ENCODE measurements at places on chromosomes 2 and 18. TPM values are rescaled to one million over a fixed set of nuclear protein-coding genes. Genes with fewer than 3 reads are reported as not detected.

The ARHGEF33 gene
- total RNA-seq, result under 0.01 TPM

The CD28 gene
- total RNA-seq, result 0.20 TPM

The CD226 gene
- 1.3 TPM for total RNA-seq

The SIX3 gene
- total RNA-seq, result not detected

The C18orf32 gene
- total RNA-seq, result 7.6 TPM

The ERFE gene
- under 0.01 TPM for total RNA-seq
